AG20443 (cell line): ENCODE measurements at places on chromosomes 12 and 14.

GRCh38 chr12:53638057-53638456 lies 11.9 kb upstream of the ATF7 start:
- DNase-seq: no peak

DNA sequence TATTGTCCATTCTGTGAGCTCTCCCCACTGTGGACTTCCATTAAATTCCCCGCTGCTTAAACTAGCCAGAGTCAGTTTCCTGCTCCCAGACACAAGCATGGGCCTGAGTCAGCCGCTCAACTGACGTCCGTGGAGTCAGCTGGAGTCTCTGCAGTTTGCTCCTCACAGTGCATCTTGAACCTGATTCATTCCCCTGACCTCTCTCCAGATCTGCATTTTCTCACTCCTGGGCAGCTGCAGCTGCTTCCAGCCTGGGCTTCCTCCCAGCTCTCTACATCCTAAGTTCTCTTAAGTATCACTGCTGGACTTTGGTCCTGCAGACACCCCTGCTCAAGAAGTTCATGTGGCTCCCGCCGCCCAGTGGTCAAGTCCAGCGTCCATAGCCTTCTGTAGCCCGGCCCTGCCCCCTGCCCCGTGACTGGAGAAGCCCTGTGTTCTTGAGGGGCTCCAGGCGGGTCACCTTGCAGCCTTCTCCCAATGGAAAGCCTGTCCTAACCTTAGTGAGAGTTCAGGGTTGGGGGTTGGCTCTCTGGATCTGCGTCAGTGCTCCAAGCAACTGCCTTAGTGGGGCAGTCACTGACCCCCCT lies 20.0 kb downstream of the NFKBIA start:
- peak; percentile 89 for DNase-seq

- no peak for DNase-seq
Observed at GRCh38 chr14:68690089-68690958, 102.5 kb downstream of the ZFP36L1 start.

GRCh38 chr12:53989227-53990113 lies 4.5 kb downstream of the HOXC10 start:
- DNase-seq: peak; percentile 46

DNA sequence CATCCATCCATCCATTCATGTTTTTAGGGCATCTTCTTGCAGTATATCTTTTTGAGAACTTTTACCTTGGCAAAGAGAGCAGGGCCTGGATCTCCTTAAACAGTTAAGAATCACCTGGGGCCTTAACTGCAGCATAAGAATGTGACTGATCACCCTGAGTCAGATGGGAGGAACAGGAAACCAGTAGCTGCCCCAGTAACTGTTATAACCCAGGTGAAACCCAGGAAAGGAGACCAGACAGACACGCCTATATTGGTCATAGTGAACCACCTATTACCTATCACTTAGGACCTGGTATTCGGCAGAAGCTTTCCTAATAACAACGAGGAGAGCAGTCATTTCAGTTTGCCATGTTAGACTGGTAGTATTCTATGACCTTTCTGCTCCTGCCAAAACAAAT lies 43.4 kb upstream of the NR2C1 start:
- no peak for DNase-seq

GRCh38 chr12:128978067-128978466 lies 124.8 kb downstream of the GLT1D1 start:
- DNase-seq: no peak

- no peak for DNase-seq
Observed at GRCh38 chr14:31855262-31855661, 221.8 kb upstream of the ARHGAP5 start.

- DNase-seq: no peak
Observed at GRCh38 chr12:45612044-45612794, 117.3 kb upstream of the ARID2 start.

DNA sequence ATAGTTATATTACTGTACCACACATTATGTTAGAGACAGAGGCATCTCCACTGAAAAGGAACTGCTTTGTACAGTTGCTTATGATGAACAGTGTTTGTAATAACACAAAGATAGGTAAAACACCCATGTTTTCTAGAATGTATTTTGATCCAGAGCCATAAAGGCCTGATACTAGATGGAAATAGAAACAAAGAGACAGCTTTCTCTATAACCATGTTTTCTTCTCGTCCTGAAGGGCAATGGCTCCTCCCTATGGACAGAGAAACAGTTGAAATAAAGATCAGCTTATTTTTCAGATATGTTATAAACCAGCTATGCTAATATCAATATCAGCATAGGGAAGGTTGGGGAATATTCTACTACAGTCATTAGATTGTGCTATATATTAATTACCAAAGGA lies 109.2 kb downstream of the ATXN7L3B start:
- DNase-seq: no peak

GRCh38 chr12:93079976-93080375 lies 150.9 kb upstream of the EEA1 start:
- DNase-seq: no peak

GRCh38 chr12:57836442-57837375 lies 9.8 kb downstream of the CTDSP2 start:
- peak; percentile 81 for DNase-seq

DNA sequence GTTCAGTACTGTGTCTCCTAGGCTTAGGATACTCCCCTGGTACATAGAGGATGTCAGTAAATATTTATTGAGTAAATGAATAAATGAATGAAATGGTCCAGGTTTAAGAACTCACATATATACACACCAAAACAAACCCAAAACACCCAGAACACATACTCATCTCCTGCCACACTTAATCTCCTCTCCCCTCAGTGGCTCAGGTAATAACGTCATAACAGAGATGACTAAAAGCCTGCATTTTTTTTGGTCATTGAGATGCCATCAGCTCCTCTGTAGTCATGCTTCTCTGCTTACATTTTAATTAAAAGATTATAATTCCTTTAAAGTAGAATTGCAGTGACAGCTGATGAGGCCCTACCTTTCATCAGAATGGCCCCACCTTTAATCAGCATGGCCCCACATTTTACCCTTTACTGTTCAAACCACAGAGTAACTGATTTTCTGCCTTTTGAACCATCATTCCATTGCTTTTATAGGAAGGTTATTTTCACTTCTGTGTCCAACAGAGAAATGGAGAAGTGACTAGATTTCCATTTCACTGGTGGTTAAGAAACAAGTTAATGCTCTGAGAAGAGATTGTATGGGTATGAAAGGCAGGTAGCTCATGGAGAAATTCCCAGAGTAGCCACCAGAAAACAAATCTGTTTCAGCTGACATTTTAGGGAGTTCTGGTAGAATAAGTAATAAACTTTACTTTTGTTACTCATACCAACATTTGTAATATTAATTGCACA lies 193.4 kb upstream of the ATP2B1 start:
- no peak for DNase-seq

- no peak for DNase-seq
Observed at GRCh38 chr12:80015660-80016059, 80.8 kb upstream of the PPP1R12A start.

DNA sequence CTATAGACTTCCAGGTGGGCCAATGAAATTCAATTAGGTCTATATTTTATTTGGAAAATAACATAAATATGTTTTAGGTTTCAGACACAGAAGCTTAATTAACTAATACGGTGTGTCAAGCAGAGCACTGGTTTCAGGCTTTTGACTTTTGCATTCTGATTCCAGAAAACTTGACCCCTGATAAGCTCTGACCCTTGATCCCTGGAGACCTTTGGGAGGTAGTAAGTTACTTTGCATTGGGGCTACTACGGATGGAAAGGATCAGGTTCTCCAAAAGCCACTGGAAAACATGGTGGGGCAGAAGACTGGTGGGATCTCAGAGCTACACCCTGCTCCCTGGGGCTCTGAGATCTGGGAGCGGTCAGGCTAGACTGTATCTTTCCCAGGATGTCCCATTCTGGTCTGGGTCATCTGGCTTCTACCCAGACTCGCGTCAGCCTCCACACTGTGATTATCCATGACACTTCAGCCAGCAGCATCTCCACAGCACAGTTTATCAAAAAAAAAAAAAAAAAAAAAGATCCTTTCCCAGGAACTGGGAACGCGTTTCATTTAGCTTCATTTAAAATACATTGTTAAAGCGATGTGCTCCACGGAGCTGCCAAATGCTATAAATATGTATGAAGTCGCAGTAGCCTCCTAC lies 17.8 kb upstream of the EMP1 start:
- DNase-seq: no peak

GRCh38 chr14:98321841-98322240 lies 950.2 kb downstream of the BCL11B start:
- no peak for DNase-seq

- DNase-seq: no peak
Observed at GRCh38 chr14:24990050-24990449, 59.9 kb downstream of the STXBP6 start.

DNA sequence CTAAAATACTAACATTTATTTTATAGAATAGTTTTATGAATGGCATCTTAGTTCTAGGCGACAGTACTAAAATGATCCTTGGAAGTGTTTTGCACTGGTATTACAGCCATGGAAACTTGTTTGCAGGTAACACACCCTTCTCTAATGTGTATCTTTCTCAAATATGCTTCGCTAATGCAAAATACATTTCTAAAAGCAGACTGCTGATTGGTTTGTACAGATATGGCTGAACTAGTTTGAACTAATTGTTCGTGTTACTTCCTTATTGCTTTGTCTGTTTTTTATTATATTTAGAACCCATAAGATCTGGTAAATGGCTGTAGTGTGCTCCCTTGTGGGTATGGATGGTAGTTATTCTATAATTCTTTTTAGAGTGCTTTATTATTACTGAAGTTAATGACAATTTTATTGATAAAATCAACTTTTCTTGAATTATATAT lies 53.0 kb downstream of the ATF7IP start:
- no peak for DNase-seq

DNA sequence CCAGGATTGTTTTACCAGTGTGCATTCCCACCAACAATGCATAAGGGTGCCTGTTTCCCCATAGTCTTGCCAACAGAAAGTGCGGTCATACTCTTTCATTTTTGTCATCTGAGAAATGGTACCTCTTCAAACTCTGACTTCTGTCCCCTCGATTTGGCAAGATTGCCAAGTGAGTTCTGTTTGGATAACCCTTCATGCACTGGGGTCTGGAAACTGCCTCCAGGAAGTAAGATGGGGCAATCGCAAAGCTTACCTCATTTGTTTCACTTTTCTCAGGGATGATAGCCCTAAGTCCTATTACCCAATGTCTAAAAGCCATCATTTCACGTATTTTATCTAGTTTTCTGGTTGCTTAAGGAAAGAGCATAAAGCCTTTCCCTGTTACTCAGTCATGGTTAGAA lies 28.6 kb upstream of the NR1H4 start:
- DNase-seq: no peak

DNA sequence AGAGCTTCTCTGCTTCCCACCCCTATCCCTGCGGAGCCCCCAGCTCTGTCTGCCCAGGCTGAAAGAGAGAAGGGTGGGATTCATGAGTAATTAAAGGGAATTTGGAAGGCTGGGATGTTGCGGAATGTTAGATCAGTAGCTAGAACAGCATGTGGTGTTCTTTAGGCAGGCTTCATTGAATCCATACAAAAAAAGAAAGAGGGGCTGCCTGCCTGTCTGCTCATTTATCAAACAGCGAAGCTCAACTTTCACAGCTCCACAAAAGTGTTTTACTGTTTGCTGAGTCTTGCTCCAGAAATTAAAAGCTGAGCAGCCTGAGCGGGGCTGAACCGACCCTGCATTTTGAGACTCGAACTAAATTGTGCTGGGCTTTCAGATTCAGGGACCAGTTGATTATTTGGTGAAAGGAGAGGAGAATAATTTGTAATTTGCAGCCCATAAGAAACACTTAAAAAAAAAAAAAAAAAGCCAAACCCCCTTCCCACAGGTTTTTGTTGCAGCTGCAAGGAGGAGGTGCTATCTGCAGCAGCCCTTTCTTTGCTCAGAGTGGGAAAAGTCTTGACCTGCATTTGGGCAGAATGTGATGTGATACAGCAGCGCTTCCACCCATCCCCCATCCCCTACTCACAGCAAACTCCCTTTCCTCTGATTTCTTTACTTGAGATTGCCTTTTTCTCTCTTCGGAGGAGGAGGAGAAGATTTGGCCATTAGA lies 89.7 kb downstream of the RFX4 start:
- no peak for DNase-seq

DNA sequence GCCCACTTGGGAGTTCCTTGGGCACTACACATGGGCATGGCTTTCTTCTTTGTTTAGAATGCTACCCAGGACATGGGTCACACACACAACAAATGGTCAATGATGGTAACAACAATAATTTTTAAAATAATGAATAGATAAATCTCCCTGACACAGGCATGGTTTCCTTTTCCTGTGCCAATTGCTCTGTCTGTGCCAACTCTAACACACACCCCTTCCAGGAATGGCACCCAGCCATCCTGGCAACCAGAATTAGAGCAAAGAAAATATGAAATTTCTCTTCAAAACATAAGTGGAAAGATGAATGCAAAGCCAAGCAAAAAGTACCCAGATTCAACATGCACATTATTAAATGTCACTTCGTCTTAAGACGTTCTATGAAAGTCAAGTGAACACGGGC lies 104.9 kb upstream of the SOX5 start:
- DNase-seq: no peak

DNA sequence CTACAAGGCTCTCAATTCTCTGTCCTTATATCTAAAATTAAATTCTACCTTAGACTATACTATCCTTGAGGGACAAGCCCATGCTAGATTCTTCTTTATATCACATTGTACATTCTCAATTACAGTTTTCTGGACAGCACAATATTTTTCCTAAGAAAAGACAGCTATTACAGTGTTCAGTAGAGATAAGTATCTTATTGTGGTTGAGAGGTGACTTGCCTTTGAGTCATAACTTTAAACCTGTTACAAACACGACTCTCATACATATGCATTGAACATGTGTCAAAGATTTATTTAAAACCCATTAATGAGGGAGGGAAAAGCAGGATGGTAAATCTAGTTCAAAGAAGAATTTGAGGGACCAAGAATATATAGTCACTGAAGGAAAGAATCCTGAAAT lies 61.1 kb downstream of the TPH2 start:
- DNase-seq: no peak

- peak; percentile 81 for DNase-seq
Observed at GRCh38 chr12:53695152-53696145, 19.6 kb upstream of the ATP5MC2 start.

- DNase-seq: no peak
Observed at GRCh38 chr14:105488781-105489541, 2.1 kb upstream of the TEDC1 start.

GRCh38 chr12:84638811-84639368 lies 273.7 kb downstream of the SLC6A15 start:
- DNase-seq: no peak

DNA sequence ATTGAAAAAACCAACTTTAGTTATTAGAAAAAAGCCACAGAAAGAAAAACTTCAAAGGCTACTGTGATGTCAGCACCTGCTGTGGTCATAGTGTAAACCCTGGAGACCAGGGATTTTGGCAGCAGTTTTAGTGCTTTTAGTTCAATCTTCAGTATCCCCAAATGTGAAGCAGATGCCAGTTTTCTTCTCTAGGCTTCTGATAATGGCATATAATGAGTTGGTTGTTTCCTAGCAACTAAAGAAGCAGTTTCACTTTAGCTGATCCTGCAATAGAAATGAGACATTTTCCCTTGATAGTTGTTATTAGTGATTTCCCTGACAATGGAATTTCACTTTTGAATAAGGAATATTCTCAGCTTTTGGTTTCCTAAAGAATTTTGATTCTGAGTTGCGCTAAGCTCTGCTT lies 131.2 kb downstream of the NUBPL start:
- peak; percentile 18 for DNase-seq

- no peak for DNase-seq
Observed at GRCh38 chr12:50787618-50788017, 23.7 kb downstream of the ATF1 start.
